Lung (tissue), 17 donors: ENCODE measurements at places on chromosomes 1 and 21.

DNA sequence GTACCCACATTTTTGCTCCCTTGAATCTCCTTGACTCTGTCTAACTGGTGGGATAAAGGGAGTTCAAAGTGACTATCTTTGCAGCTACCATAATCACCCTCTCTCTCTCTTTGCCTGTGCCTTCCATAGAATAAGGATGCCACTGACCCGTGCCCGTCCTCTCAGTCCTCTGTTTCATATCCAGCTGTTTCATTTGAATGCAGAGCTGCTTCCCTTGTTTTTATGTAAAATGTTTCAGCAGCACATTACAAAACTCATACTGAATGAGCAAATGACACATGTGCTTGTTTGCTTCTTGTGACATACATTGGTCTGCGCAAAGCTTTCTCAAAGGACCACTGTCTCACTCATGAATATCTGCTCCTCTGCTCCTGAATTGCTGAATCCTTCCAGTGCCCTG, 38.4 kb downstream of the CDC42 start:
- no peak for DNase-seq

DNA sequence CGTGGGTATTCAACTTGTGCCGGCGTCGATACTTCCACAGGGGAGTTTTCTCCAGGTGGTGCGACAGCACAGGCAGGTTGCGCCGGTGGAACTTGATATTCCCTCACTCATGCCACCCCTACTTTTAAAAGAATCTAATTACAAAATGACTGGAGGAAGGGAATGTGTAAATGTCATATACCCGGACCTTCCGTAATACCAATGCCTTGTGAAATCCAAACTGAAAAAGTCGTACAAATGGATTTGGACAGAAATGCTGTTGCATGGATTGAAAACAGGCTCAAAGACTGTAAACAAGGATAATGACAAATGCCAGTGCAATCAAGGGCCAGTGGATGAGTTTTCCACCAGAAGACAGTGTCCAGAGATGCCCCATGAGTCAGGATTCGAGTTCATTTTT, 235.3 kb upstream of the USP25 start:
- no peak for DNase-seq

- DNase-seq: no peak
These were observed 1287.3 kb upstream of the ADGRL4 start for GRCh38 chr1:80293818-80294217.

GRCh38 chr1:29511436-29511835, 275.1 kb downstream of the PTPRU start:
- DNase-seq: no peak

- DNase-seq: no peak
These were observed 305.9 kb downstream of the BARHL2 start for GRCh38 chr1:90411185-90411584.

- DNase-seq: peak; percentile 70
These were observed 9.6 kb upstream of the ADORA1 start for GRCh38 chr1:203117611-203118575.

DNA sequence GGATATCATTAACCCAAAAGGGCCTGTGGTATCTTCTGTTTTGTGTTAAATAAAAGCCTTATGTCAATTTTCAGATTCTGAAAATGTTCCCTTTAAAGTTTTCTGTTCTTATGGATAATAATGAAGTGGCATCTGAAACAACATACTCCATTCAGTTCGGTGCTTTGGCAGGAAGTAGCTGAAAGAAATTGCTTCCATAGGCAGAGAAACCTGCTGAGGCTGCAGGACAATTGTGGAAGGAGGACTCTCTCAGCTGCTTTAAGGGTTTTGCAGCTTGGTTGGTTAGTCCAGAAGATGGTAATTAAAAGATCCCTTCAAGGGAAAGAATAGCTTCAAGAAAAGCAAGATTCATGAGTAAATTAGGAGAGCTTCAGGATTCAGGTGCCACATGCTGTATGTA, 30.5 kb upstream of the NRIP1 start:
- DNase-seq: peak; percentile 51

GRCh38 chr1:41503538-41504113, 19.1 kb upstream of the EDN2 start:
- no peak for DNase-seq

DNA sequence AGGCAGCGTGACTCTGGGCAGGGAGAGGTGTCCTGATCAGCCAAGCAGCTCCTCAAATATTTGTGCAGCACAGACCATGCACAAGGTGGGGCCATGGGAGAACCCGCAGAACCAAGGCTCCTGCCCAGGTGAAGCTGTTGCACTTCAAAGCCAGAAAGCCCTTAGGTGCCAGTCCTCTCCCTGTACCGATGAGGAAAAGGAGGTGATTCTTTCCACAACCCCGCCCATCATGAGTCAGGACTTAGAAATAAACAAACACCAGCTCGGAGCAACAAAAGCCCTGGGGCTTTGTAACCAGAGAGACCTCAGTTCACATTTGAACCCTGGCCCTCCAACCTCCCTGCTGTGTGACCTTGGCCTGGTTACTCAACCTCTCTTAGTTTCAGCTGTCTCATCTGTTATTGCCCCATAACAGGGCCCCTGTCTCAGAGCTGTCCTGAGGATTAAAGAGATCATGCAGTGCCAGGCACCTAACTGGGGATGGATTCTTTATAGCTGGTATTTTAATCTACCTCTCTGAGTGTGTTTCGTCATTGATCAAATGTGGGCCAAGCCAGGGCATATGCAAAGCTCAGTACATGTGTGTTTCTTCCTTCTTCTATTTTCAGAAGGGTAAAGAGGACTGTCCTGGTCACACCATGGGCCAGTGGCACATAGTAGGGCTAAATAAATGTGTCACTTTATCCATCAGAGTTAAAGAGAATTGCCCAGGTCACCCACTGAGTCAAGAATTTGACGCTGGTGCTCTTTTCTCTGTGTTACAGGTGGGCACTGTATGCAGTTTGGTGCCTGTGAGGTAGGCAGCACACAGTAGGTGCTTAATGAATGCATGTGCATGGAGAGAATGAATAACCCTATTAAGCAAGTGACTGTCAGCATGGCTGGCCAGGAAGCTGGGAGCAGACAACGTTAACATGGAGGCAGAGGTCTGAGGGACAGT, 1.4 kb downstream of the LDLRAD1 start:
- DNase-seq: no peak

- DNase-seq: no peak
These were observed 67.1 kb upstream of the IPO9 start for GRCh38 chr1:201761871-201762270.

GRCh38 chr1:55062801-55063576, 23.6 kb downstream of the PCSK9 start:
- DNase-seq: no peak

GRCh38 chr21:31198575-31198974, 145.5 kb downstream of the TIAM1 start:
- peak; percentile 85 for DNase-seq

DNA sequence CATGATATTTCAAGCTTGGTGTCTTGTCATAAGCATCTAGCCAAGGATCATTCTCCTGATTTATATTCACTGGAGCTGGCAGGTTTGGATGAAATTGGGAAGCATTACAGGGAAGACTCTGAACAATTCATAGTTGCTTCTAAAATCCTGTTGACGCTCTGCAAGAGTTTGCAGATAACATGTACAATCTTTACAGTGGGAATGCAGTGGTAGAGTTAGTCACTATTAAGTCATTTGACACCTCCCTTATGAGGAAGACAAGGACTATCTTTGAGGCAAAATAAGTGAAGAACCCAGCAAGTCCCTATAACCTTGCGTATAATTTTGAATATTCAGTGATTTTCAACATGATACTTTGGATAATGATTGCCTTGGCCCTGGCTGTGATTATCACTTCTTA, 45.3 kb upstream of the CRB1 start:
- DNase-seq: no peak

DNA sequence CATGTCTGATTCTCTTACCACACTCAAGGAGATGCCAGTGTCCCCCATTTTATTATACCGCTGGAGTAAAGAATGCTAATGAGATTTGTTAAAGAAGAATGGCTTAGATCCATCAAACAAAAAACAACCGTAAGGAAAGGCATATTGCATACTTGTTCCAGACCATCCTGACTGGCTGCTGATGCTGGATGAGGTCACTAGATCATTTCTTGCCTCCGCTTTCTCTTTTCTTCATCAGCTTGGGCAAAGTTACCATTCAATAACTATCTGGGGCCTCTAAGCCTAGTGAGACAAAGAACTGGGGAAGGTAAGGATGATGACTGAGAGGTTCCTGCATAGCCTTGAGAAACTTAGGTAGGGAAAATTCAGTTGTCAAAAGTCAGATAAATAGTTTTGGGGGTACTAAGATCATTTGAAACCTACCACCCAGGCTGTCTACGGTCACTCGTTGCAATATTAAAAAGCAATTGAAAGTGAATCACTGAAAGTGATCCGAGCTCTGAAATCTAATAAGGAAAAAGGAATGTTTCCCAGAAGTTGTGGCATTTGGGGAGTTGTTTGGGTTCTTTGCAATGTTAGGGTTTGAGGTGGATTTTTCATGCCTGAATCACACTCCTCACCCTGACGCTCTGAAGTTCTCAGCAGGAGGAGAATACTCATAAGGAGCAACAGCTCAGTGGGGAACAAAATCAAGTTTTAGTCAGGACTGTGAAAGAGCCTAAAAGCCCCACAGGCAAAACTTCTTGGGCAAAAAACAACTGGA, 176.8 kb downstream of the HHIPL2 start:
- no peak for DNase-seq

GRCh38 chr1:38667626-38668025, 191.9 kb downstream of the RRAGC start:
- DNase-seq: no peak

GRCh38 chr1:160993544-160994193, 27.3 kb downstream of the F11R start:
- DNase-seq: peak; percentile 87

DNA sequence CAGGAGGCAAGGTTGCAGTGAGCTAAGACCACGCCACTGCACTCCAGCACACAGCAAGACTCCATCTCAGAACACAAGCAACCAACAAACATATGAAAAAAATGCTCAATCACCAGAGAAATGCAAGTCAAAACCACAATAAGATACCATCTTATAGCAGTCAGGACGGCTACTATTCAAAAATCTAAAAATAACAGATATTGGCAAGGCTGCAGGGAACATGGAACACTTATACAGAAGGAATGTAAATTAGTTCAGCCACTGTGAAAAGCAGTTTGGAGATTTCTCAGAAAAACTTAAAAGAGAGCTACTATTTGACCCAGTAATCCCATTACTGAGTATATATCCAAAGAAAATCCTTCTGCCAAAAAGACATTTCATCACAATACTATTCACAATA, 27.6 kb upstream of the POGK start:
- no peak for DNase-seq

DNA sequence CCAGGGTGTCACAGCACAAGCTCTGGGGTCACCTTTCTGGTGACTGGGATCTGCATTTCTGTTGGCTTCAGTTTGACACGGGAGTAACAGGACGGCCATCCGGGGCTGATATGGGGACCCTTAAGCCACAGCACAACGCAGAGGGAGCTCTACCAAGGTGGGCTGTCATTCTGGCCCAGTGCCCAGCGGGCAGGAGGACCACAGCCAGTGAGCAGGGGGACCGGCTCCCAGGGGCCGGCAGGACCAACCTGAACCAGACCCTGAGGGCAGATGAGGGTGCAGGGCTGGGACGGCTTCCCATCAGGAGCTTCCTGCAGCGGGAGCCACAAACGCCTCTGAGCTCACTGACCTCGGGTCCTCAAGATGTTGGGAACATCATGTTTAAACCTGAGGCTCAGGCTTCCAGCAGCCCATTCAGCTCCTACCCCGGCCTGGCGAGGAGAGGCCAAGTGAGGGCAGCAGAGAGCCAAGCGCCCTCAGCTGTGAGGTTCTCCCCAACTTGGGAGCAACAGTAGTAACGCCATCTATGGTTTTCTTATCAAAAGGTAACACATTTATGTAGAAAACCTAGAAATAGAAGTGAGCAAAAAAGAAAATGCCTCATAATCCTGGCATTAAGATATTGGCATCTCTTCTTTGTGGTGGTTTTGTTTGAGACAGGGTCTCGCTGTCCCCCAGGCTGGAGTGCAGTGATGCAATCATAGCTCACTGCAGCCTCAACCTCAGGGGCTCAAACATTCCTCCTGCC, 26.8 kb downstream of the TMEM201 start:
- DNase-seq: peak; percentile 20

DNA sequence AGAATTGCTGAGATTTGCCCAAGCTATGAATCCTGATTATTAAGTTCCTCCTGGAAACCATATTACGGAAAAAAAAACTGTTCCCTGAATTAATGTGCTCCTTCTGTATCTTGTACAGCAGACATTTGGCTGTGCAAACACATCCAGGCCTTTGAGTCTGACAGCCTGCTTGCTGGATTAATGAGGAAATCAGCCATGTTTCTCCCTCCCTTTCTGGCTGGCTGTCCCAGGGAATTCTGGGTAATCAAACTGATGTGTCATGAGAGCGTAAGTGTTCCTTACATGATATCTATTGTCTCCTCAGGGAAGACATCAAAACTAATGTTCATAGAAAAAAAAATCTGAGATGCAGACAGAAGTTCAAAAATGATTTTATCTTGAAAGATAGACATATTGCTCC, 18.8 kb downstream of the PGBD5 start:
- peak; percentile 63 for DNase-seq

- DNase-seq: no peak
These were observed 62.1 kb downstream of the STUM start for GRCh38 chr1:226610671-226611070.

DNA sequence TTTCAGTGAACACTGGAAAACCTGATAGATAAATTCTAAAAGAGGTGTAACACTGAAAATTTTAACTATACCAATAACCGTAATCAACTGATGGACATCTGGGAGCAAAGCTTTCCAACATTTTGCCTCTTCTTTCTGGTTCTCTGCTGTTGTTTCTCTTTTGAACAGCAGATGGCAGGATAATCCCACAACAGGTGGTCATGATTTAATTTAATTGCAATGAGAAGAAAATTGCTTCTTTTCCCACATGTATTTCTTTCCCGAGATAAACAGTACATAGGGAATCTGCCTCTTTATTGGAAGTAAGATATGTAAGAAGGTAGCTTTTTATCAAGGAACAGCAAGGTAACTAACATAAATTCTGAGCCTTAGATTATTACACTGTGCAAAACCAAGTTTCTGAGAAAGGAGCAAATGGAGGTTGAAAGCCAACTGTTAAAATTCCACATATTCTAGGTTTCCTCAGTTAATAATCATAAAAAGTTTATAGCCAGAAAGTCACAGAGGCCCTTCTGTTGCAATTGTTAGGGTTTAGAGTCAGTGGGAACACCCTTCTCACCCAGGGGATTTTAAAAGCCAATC, 72.9 kb downstream of the RPS6KA1 start:
- peak; percentile 86 for DNase-seq

DNA sequence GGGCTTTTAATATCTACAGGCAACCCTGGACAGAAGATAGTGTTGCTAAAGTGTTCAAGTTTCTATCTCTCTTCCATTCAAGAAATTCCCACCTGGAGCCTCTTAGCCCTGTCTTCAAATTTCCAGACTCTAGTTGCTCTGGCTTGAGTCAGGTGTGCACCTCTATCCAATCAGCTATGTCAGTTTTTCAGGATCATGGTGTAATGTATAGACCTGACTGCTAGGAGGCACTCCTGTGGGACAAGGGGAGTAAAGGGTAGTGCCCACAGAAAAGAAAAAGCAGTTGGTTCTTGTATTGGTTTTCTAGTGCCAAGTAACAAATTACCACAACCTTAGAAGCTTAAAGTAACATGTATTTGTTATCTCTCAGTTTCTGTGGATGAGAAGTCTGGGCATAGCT, 6.2 kb upstream of the ZRANB2 start:
- DNase-seq: no peak
